ENCODE measurements at places on chromosomes 13 and 19.

DNA sequence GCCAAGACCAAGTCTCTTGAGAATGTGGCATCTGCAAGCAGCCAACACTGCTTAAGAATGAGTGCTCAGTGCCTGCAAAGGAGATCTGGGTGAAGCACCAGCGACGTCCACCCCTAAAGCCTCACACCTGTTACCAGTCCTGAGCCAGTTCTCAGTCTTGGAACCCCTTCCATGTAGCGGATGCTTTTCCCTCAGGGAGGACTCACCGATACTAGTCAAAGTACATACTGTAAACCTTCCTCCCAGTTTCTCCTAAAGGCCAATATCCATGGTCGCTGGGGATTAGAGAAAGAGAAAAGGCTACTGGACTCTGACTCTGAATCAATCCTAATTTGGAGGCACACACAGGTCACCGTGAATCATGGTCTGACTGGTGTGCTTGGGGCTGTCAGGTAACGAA, 4.2 kb upstream of the PTPRH start:
- DNase-seq: no peak

DNA sequence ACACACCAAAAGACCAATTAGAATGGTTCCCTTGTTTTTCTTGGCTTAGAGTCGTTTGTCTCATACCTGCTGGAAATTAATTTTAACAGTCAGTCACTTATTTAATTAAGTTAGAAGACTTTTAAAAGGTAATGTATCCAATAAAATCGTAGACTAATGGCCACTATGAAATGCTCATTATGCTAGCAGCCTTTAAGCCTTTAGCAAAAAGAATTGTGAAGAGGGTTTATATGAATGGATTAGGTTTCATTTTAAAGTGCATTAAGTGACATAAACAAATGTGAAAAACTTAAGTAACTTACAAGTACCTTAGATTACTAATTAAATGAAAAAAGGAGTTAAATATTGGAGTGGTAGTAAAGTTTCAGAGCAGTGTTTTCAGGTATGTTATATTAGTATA, 139.6 kb downstream of the RXFP2 start:
- no peak for DNase-seq

DNA sequence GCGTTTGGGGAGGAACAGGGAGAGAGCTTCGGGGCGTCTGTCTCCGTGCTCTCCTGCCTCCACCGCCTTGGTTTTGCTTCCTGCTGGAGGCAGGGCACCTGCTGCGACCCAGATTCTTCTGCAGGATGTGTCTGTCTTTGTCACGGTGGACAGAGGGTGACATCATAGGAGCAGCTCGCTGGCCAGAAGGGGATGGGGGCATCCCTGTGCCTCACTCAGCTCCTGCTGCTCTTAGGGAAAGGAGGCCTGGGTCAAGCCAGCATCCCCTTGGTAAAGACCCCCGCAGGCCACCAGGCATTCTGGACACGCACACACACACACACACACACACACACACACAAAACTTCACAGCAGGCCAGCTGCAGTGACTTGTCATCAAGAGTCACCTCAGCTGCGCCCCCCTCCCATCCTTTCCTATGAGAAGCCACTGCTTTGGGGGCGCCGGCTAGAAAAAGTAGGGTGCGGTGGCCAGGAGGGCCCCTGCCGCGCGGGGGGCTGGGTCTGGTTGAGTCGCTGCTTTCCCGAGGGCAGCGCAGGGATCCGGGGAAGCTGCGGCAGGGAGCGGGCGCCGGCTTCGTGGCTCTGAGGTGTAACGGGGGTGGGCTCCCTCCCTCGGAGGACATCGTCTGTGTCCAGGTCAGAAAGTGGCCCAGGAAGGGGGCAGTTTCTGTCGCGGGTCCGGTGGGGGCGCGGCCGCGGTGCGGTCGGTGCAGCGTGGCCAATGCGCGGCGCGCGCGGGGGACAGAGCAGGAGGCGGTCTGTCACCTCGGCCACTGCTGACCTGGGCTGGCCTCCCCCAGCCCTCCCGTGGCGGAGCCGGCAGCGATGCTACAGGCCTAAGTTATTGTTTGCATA, 15.8 kb upstream of the NPAS1 start:
- DNase-seq: no peak

DNA sequence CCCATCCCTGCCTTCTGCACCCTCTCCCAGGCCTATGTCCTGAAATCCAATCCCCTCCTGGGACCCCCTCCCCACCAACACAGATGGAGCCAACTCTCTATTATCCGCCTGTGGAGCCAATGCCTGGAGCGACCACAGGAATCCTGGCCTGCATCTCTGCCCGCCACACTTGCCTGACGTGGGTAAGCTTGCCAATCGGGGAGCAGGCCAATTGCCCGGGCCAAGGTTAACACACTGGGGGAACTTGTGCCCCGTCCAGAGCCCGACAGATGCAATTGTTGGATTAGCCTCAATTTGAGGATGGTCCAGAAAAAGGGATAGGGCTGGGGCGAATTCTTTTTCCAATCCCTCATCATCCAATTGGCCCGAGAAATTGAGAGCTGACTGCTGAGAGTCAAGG, 5.9 kb downstream of the WIZ start:
- DNase-seq: no peak

GRCh38 chr19:33248553-33248953, 22.9 kb upstream of the SLC7A10 start:
- no peak for DNase-seq

- DNase-seq: no peak
These were observed 1151.8 kb downstream of the UQCRFS1 start for GRCh38 chr19:28061111-28061510.

GRCh38 chr19:14005349-14006084, 603 bp downstream of the RFX1 start:
- DNase-seq: peak; percentile 89

Data from suppressor macrophage treated with lipopolysaccharide for 1 hour (primary cell).